ENCODE measurements at places on chromosomes 13 and 19.
A peak's percentile ranks its signal among the peaks of the same experiment; 100 is the strongest.

GRCh38 chr19:46191972-46192371 lies 37.6 kb upstream of the IGFL1 start:
- DNase-seq = no peak

DNA sequence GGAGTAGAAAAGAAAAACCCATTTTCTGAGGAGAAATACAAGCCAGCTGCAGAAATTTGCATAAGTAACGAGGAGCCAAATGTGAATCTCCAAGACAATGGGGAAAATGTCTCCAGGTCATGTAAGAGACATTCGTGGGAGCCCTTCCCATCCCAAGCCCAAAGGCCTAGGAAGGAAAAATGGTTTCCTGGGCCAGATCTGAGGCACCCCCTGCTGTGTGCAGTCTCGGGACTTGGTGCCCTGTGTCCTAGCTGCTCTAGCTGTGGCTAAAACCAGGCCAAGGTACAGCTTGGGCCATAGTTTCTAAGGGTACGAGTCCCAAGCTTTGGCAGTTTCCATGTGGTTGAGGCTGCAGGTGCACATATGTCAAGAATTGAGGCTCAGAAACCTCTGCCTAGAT lies 444.9 kb downstream of the PCDH20 start:
- DNase-seq = no peak

DNA sequence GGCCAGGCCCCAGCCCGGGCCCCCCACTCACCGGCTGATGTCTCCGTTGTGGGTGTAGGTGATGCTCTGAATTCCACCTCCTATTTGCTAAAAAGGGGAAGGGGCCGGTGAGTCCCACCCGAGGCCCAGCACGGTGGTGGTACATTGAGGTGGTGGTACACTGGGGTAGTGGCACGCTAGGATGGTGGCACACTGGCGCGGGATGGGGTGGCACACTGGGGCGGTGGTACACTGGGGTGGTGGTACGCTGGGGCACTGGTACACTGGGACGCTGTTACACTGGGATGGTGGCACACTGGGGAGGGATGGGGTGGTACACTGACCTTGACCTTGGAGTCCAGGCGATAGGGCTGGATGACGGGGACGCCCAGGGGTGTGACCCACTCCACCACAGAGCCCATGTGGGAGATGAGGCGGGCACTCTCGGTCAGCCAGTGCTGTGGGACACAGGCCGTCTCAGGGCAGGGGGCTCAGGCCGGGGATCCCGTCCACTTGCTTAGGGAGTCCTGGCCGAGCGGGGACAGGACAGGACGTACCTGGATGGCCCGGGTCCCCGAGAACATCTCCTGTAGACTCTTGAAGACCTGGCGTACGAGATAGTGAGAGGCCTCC lies 14.6 kb downstream of the POLRMT start:
- peak; percentile 93 for DNase-seq

DNA sequence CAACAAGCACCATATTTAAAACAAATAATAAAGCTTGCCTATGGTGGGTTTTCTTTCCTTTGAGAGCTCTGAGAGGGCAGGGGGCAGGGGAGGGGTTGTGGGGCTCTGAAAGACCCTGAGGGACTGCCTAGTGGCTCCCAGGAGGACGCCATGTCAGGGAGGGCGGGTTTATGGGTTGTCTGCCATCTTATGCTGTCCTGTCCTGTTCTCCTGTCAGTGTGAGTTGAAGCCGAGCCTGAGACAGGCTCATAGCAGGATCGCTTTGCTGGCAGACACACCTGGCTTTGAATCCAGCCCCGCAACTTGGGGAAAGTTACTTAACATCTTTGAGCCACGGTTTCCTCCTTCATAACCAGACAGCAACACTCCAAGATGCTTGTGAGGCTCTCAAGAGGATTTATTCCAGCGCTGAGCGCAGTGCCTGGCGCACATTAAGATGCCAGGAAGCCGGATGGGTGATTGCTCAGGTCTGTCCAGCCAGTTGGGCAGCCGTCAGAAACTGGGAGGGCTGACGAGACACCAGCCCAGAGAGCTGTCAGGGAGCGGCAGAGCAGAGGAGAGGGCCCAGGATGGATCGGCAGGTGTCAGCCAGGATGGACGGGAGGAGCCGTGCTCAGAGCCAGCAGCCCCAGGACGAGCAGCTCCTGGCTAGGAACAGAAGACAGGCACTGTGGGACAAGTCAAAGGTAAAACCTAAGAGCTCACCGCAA lies 36.8 kb upstream of the C1QTNF9 start:
- no peak for DNase-seq

DNA sequence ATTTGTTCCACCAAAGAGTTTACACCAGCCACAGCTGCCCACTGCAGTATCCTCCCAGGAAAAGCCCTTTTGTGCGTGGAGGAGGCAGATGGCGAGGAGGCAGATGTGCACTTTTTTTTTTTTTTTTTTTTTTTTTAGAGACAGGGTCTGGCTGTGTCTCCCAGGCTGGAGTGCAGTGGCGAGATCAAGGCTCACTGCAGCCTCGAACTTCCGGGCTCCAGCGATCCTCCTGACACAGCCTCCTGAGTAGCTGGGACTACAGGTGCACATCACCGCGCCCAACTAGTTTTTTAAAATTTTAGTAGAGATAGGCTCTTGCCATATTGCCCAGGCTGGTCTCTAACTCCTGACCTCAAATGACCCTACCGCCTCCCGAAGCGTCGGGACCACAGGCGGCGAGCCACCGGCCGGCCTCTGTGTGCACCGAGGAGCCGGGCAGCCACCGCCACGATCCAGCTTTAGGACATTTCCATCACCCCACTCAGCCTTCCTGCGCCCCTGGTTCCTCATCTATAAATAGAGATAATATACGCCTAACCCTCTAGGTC lies 563 bp upstream of the PDCD5 start:
- no peak for DNase-seq

GRCh38 chr13:28346154-28346553 lies 148.8 kb downstream of the FLT1 start:
- no peak for DNase-seq
